ENCODE measurements at places on chromosomes 3 and 15.

DNA sequence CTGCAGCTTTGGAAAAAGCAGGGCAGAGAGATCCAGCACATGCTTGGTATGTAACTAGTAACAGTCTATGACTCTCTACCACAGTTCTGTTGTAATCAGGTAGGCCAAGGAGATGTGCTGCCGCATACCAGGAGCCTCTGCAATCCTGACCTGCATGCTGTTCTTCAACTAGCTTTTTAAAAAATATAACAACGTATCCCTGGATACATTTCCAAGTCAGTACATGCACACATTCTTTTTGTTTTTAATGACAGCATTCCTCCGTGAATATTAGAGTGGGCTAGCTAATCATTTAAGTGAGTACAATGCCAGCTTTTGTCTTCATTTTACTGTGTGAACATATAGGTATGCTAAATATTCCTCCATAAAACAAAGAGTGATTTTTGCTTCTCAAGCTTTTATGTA, 437.8 kb downstream of the RBMS3 start:
- no peak for DNase-seq

DNA sequence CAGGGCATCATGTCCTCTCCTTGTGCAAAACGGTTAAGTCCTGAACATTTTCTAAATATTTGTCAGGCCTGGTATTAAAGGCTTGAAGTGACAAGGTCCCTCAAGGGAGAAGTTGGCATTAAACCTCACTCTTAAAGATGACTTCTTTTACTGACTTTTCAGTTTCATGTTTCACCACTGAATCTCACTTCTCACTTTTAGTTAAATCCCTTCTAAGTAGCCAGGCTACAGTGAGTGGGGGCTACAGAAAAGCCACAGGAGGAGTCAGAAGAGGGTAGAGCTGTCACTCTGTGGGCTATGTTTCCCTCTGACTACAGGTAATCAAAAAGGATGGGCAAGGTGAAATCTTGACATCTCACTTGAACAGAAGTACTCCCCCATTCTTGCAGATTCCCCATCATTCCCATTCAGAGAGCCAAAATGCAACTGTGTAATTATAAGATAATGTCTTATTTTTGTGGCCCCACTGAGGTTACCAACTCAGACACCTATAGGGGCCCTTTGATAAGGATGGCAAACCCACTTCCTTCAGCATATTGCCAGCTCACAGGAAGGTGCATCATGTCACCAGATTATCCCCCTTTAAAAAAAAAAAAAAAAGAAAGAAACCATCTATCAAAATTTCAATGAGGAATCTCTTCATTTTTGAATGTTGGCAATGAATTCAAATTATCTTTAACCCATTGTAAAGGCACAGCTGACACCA, 790.1 kb upstream of the CFAP20DC start:
- DNase-seq = no peak

- no peak for DNase-seq
Measured at GRCh38 chr3:106371971-106372805, 503.4 kb upstream of the CBLB start.

GRCh38 chr15:56356616-56357015, 8.6 kb upstream of the TEX9 start:
- no peak for DNase-seq

GRCh38 chr3:123749711-123750110, 134.4 kb downstream of the MYLK start:
- peak; percentile 75 for DNase-seq

- DNase-seq = no peak
Measured at GRCh38 chr15:90396321-90396720, 8.3 kb downstream of the IQGAP1 start.

DNA sequence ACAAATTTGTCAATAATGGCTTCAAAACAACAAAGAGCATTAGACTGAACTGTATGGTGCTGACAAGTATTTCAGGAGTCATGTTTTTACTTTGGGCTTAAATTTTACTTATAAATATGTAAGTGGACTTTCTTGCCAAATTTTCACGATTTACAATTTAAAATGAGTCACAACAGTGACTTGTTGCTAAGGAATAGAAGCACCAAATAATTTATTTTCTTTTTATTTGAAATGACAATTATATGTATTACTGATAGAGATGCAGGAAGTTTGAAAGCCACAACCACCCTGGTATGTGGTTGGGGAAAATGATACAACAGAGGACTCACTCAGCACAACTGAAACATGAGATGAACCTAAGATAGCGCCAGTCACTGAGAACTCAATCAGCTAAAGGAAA, 90.3 kb downstream of the FMN1 start:
- DNase-seq = peak; percentile 55

DNA sequence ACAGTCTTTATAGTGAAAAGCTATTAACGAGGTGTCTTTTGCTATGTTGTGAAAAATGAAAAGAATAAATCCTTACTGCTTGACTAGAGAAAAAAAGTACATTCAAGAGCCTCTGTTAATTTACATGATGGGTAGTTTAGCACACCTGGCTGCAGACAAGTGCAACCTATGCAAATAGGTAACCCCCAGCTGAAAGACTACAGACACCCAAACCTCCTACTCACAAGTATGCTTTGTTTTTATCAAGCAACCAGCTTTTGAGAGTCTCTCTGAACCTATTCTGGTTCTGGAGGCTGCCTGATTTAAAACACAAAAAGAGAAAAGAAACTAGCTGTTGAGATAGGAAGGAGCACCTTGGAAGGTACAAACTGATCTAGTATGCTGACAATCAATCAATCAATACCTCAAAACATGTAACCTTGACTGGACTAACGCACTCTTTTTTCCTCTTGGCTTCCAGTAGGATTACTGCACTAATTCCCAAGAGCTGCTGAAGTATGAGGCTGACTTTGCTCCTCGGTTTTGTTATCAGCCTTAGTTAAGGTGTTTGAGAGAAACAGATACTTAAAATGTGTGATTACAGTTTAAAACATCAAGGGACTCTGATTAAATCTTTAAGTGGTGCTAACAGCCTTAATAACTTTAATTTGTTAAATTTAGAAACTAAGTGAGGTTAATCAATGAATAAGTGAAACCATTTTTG, 63.6 kb downstream of the OSBPL10 start:
- DNase-seq = no peak

GRCh38 chr15:89385596-89386331, 51.1 kb upstream of the POLG start:
- DNase-seq = no peak

DNA sequence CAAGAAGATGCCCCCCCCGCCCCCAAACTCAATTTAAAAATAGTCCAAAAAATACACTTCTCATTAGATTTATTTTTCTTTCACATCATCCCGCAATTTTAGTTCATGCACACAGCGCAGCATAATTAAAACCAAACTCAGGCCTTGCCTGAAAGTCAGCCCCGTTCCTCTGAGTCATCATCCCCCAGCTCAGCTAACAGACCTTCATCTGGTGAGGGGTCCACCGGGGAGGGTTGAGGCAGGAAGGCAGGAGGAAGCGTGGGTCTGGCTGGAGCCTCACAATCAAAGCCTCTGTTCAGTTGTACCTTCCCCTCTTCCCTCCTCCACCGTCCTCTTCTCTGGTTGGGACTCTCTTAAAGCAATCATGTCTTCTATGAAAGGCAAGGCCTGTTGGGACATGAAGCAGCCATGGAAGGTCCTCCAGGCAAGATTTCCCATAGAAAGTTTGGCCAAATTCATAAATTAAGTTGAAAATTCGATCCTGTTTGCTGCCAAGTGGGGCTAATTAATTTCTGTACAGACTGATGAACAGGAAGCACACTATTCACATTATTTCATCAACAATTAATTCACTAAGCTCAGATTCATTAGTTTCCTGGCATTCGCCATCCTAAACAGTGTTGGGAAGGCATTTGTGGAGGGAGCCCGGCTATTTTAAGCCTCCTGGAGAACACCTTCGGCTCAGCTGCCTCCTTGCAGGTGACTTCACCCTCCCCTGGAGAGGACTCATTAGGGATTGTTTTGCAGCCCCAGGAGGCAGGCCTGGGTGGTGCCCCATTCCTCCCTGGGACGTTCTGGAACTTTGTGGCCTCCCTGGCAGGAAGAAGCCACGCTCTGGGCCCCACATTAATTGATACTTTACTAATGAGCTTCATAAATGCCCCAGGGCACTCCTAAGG, 72.3 kb upstream of the BNC1 start:
- no peak for DNase-seq

DNA sequence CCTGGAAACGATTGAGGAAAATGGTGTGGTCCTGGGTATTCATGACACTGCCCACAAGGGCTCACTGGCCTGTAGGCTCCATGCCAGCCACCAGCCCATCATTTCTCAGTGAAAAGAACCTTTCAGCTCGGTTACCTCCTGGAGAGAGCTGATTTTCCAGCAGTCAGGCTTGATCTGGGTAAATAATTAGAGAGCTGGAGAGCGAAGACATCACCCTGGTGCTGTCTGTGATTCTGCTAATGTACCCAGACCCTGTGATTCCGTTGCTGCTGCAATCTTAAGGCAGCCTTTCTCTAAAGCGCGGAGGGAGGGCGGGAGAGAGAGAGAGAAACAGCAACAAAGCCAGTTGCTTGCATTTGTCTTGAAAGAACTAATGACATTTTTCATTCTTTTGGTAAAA, 221.9 kb upstream of the TOPAZ1 start:
- no peak for DNase-seq

DNA sequence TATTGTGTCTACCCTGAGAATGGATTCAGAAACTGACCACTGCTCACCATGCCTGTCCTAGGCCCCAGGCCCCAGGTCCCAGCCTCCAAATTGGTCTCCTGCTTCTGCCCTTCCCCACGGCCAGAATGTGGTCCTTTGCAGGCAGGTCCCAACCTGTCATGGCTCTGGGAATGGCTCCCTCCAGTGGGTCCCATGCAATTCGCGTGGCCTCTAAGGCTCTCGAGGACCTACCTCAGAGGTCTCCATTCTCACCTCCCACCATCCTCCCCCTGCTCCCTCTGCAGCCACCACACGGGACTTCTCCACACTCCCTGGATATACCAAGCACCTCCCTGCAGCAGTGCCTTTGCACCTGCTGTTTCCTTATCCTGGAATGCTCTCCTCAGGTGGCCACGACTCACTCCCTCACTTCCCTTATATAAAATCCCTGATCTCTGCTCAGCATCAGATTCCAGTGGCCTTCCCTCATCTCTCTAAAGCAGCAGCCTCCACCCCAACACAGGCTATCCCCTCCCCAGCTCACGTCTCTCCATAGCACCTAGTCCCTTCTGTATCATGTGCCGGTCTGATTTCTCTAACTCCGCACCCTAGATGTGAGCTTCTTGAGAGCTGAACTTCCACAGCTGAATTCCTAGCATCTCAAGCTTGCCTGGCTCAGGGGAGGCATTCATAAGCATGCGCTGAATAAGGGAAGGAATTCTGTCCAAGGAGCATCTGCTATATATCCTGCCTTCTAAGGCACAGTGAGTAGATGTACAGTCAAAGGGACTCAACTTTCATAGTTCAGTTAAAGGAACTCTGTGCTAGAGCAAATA, 56.9 kb downstream of the ARRDC4 start:
- no peak for DNase-seq

GRCh38 chr15:92569778-92570177, 85.8 kb downstream of the FAM174B start:
- DNase-seq = no peak

GRCh38 chr3:97662762-97663161, 101.8 kb upstream of the ARL6 start:
- no peak for DNase-seq

- no peak for DNase-seq
Measured at GRCh38 chr3:43442872-43443395, 156.6 kb downstream of the SNRK start.

DNA sequence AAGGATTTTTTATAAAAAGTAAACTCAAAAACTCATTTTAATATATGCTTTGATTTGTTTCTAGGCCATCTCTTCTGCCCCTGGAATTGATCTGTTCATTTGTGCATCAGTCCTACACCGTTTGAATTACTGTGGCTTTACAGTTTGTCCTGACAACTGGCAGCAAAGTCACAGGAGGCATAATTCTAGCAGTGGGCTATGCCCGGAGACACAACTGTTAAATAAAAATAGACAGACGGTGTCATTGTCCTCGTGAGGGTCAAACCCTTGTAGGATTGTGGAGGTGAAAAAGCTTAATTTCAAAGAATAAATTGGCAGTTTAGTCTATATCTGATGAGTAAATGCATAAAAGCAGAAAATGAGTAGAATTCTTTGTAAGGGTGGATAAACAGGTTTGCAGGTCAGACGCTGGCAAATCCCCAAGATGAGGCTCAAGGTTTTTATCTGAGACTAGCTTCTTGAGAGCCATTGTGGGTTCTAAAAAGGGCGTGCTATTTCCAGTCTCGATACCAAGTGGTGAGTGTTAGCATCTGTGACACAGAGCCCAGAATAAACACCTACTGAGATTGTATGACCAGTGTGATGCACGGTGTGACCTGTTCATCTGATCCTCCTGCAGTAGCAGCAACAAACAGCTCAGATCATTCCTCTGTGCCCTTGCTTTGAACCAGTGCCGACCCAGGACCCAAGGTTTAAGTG, 51.5 kb upstream of the SLCO3A1 start:
- no peak for DNase-seq

DNA sequence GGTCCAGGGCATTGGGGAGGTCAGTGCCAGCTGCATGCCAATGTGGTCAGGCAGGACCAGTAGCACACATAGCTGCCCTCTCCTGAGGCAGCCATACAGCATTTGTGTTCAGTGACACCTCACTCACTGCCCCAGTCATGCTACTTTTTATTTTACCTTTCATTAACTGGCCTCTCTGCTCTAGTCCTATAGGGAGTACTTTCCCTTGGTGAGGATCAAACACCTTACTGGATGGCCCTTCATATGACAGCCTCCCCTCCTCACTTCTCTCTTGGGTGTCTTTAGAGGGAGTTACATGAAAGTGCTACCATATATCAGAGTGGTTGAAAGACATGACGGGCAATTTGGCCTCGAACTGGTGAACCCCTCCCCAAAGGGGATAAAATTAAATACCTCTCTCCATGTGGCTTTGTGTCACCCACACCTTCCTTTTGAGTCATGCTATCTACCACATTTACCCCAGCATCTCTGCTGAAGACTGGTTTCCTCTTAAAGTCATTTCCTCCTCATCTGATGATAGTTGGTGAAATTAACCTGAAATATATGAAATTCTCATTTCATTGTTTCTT, 17.6 kb downstream of the RLBP1 start:
- no peak for DNase-seq

GRCh38 chr3:157369727-157370421, 66.8 kb upstream of the PTX3 start:
- DNase-seq = peak; percentile 61

GRCh38 chr3:83034806-83035703, 1273.6 kb upstream of the GBE1 start:
- DNase-seq = no peak

- DNase-seq = no peak
Measured at GRCh38 chr15:97817276-97817890, 143.1 kb upstream of the ARRDC4 start.

DNA sequence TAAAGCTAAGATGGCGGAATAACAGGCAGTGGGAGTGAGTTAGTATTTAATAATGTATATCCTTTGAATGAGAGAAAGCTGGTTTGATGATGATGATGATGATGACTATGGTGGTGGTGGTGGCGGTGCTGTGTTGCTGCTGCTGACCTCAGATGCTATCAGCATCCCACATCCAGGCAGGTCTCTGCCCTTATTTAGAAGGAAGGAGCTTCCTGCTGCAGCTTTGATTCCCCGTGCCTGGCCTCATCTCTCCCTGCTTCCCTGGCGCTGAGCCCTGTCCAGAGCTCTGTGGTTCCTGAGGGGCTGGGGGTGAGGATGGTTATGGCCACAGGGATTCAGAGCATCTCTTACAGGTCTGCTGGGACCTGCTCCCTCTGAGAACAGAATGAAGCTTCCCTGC, 73.1 kb downstream of the RAB11A start:
- no peak for DNase-seq

- DNase-seq = no peak
Measured at GRCh38 chr3:188006726-188007393, 147.1 kb upstream of the LPP start.

GRCh38 chr3:14845180-14845579, 26.4 kb downstream of the FGD5 start:
- no peak for DNase-seq

- DNase-seq = no peak
Measured at GRCh38 chr3:151091685-151092345, 6.4 kb downstream of the MED12L start.
